Renal cortex interstitium (tissue), 15 donors: ENCODE measurements at places on chromosomes 1 and 21. TPM values are rescaled to one million over a fixed set of nuclear protein-coding genes. Genes with fewer than 3 reads are reported as not detected.

PTAFR gene
- polyA plus RNA-seq = 2.2 TPM

MNDA gene
- polyA plus RNA-seq = 5.8 TPM

MYOG gene
- polyA plus RNA-seq = not detected

TFF3 gene
- polyA plus RNA-seq = 3.6 TPM

DNA sequence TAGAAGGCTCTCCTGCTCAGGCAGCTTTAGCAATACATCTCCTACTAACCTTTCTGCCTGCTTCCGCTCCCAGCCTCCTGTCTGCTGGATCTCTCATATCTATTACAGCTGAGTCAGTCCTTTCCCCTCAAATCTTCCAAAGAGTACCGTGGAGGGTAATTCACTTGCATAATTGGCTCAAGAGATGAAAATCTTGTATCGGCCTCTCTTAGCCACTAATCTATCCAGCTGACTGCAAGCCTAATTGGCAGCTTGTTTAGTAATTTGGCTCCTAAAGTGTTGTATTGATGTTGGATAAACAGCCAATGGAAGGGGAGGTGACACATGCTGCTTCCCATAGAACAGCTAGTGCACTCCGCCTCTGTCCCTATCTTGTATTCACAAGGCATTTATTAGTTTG lies 195.7 kb downstream of the GPATCH2 start:
- no peak for DNase-seq

DNA sequence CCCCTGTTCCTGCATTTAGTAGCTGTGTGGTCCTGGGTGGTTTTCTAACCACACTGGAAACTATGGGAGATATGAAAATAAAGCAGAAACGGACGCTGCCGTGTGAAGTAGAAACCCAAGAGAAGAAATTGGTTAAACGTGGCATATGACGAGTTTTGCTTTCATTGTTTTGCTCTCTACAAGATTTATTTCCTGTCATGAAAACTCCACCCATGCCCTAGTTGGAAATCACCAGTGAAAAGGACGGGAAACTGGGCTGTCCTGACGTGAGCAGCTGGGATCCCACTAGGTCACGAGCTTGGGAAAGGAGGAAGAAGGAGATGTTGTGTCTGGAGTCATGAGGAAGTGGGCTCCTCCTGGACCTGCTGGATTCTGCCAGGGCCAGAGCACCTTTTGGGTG lies 120.8 kb upstream of the GADD45A start:
- DNase-seq = no peak

GRCh38 chr1:87093286-87093685 lies 178.9 kb downstream of the HS2ST1 start:
- DNase-seq = no peak

DNA sequence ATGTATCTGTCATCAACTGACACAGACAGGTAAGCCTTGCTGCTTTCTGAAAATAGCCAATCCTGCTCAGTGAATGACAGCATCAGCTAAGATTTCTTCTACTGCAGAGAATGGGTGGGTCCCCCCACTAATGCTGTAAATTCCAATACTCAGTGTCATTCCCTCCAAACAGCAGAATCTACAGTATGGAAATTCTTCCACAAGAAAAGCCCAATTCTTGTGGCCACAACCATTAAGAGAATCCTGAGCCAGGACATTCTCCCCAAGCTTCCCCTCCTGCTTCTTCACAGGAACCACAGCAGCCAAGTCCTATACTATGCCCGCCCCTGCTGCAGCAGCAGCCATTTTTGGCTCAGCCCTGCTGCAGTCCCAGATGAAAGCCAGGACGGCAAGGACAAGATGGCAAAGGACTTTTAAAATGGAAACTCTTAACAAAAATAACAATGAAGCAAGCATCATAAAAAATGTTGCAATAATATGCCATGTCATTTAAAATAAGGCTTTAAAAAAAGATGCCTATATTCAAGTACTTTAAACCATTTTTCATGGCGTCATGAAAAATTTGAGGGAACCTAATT lies 26.8 kb downstream of the EIF4G3 start:
- DNase-seq = no peak

- DNase-seq = no peak
These were observed 24.1 kb downstream of the RNF115 start for GRCh38 chr1:145799806-145800205.

GRCh38 chr1:156924478-156925153 lies 4.2 kb downstream of the LRRC71 start:
- DNase-seq = no peak

DNA sequence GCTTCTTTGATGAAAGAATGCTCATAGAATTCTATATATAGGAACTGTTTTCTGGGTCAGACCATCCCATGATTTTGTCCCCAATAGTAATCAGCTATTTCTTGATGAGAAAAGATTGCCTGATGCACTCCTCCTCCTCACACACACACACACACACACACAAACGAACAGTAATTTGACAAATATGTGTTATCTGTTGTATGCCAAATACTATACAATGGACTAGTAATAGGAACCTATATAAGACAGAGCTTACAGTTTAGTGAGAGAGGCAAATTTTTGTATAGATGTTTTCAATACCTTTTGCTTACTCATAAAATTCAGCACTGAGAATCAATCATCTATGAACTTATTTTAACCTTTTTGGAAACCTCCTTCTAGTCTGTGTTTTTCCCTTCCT lies 76.8 kb downstream of the PLA2G4A start:
- no peak for DNase-seq

DNA sequence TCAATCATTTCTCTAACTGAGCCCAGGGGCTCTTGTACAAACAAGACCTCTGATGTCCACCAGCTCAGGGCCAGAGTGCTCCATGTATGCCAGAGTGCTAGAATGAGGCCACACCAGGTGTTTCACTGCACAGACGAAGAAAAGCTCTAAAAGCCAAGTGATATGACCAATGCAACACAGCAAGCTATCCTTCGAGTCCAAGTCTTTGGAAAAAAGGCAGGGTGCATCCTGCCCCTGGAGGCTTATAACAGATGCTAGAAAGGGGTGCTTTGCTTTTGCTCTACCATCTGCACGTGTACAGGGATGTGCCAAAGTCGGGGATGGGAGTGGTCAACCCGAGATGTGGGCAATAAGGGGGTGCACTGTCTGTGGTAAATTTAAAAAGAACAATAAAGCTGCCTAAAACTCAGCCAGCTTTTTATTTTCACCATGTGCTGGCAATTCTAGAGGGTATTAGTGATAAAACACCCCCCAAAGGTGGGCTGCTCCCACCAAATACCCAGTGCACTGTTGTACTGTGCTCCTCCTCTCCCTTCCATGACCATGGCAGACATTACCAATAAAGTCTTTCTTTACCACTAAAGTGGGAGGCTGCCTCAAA lies 32.1 kb downstream of the SMIM12 start:
- no peak for DNase-seq

DNA sequence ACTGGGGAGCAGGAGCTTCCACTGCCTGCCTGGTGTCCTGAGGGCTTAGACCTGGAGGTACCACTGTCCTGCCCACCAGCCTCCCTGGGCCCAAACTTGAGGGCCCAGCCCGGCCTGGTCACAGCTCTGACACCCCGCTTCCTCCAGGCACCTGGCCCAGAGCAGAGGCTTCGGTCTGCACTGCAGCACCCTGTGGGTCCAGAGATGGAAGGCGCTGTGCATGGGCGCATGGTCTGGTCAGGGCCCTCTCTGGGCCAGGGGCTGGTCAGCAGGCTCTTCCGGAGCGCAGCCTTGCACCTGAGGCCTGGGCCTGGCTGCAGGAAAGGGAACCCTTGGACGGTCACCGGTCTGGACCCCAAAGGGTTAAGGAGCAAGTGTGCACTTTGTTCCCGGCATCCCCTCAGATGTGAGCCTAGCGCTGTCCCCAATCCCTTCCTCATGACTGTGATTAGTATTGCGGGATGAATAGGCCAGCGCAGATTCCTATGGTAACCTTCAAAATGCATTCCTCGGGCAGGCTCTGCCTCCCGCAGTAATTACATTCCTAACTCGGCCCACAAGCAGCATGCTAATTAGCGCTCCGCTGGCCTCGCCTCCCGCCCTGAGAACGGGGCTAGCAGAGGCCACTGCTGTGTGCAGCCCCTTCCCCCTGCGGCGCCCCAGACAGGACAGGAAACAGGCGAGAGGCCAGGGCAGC lies 36.3 kb downstream of the PRDM16 start:
- no peak for DNase-seq

- DNase-seq = peak; percentile 31
These were observed 1.2 kb downstream of the EFNA1 start for GRCh38 chr1:155128755-155129473.

- DNase-seq = no peak
These were observed 27.1 kb downstream of the FAM20B start for GRCh38 chr1:179052776-179053175.

DNA sequence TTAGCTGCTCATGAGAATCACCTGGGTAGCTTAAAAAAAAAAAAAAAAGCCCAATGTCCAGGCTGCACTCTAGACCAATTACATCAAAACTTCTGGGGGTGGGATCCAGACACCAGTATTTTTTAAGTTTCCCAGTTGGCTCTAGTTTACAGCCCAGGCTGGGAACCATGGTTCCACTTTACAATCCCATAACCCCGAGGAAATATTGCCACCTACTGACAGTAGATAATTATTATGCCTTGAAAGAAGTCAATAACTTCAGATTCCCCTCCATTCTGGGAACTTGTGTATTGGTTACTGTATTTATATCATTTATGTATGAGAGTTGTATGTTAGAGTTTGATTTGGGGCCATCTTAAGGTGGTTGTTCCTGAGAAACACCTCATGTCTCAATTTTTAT lies 100.2 kb downstream of the SPATA46 start:
- DNase-seq = no peak
